ENCODE measurements at places on chromosomes 5 and 9.
A peak's percentile ranks its signal among the peaks of the same experiment; 100 is the strongest.

GRCh38 chr9:77455312-77455927 is 192.7 kb downstream of the GNA14 start:
- no peak for DNase-seq

- DNase-seq: no peak
Measured at GRCh38 chr5:17828681-17829080, 194.4 kb downstream of the TAF11L14 start.

GRCh38 chr9:134054891-134055811 is 12.7 kb downstream of the BRD3 start:
- no peak for DNase-seq

- no peak for DNase-seq
Measured at GRCh38 chr5:50559955-50560354, 106.5 kb upstream of the PARP8 start.

DNA sequence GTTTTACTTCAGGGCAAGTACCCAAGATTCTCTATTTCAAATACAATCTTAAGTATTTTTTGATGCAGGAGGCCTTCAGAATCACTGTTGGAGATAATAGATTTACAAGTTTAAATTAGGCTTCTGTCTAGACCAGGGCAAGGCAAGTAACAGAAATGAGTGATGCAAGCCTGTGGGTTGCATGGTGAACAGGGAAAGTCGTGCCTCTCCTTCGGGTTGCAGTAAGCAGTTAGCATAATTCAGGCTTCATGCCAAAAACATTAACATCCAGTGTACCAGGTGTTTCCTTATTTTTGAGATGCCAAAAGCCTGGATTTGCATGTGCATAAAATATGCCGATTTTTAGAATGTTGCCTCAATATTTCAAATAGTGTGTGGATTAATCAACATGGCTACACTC is 369.0 kb downstream of the CAAP1 start:
- DNase-seq: no peak

- peak; percentile 10 for DNase-seq
Measured at GRCh38 chr5:5584236-5584745, 161.8 kb downstream of the ICE1 start.

DNA sequence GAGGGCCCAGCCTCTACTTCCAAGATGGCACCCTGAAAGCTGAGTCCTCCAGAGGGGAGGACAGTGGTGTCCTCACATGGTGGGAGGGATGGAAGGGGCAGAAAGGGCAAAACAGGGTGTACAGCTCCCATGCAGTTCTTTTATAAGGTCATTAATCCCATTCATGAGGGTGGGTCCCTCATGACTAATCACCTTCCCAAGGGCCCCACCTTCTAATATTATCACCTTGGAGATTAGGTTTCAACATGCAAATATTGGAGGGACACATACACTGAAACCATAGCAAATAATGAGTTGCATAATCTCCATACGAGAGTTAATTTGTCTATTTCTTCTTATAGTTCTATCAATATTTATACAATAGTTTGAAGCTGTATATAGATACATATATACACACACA is 5.8 kb upstream of the ZBTB43 start:
- DNase-seq: no peak

- DNase-seq: no peak
Measured at GRCh38 chr9:112774006-112774996, 23.7 kb downstream of the SNX30 start.

DNA sequence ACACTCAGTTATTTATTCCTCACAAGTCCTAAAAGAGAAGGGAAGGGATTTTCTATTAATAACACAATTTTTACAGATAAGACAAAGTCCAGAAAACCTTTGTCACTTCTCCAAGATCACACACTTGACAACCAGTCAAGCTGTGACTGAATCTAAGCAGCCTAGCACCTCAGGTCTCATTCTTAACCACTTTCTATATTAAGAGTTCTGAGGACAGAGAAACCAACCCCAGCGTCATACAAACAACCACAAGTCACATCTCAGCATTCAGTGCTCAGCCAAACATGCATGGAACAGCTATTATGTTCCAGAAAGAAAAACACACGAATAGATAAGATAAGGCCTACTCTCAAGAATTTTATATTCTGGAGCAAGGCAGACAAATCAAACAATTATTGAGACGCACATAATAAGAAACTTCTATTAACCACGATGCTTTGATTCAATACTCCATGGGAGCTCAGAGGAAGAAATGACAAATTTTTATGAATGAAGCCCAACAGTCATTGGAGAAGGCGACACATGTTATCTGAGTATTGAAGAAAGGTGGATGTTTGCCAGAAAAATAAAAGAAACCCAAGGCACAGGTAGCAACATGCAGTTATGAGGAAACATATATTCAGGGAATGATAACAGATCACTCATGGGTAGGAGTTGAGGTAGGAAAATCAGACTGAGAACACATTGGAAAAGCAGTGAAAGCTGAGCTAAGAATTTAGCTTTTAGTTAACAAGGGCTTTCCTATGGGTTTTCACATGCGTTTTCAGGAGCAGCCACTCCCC is 113.1 kb downstream of the HTR4 start:
- DNase-seq: no peak

- DNase-seq: no peak
Measured at GRCh38 chr5:175733017-175733416, 75.1 kb downstream of the HRH2 start.

DNA sequence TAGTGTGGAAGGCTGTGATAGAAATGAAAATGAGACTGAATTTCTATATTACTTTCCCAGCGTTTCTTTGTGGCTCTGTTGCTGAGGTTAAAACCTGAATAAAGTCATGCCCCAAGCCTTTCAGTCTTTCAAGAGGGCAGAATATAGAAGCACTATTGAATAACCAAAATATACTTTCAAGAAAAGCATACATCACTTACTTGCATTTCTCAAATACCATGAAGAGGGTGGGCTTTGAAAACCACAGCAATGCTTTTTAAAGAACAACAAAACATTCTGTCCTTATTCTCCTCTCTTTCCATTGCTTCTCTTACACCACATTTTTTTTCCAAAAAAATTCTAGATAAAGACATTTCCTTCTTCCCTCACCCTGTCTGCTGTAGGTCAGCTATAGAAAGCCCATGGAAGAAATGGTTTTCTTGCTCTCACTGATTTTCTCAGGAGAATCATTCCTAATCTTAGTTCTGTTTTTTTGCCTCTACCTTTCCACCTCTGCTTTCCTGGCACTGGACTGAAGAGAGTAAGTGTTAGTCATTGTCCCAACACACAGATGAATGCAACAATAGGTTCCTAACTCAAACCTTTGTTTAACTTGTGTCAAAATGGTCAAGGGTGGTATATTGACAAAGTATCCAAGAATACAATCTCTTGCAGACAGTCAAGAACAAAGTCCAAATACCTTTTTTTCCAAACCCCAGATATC is 51.6 kb downstream of the NUDT12 start:
- no peak for DNase-seq

- no peak for DNase-seq
Measured at GRCh38 chr5:125244531-125244930, 498.1 kb upstream of the ZNF608 start.

DNA sequence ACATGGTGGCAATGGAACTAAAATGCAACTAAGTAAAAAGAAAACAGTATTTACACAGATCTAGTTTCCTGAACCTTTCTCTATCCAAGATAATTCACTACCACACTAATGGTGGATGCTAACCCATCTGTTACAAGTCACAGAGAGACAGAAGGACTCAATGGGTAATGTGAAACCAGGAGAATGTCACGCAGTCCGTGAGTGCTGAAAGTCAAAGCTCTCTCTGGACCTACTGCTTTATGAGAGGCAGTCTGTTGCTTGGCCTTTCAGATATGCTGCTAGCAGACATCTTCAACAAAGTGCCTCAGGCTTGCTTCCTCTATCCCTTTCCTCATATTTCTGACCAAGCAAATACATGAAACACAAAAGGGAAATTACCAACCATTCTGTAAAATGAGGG is 69.0 kb upstream of the GLRX start:
- no peak for DNase-seq

DNA sequence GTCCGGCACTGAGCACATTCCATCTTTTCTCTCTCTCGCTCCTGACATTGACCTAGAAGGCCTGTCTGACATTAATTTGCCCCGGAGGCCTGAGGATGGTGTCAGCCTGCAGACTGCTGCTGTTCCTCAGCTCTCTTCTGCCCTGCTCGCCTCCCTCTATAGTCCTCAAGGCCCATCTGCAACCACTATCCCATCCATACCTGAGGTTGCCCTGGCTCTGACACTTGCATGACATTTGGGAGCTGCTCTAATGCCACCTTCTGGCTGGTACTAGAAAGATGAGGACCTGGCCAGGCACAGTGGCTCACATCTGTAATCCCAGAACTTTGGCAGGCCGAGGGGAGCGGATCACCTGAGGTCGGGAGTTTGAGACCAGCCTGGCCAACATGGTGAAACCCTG is 38.6 kb upstream of the GGTA1 start:
- DNase-seq: no peak

GRCh38 chr9:82490019-82490499 is 501.5 kb downstream of the SPATA31D1 start:
- no peak for DNase-seq

- no peak for DNase-seq
Measured at GRCh38 chr5:146390469-146390868, 51.8 kb downstream of the POU4F3 start.

GRCh38 chr5:110896901-110897300 is 158.1 kb downstream of the SLC25A46 start:
- DNase-seq: no peak

- no peak for DNase-seq
Measured at GRCh38 chr9:38134611-38135237, 65.7 kb upstream of the SHB start.

GRCh38 chr9:78288214-78288892 is 8.6 kb upstream of the PSAT1 start:
- DNase-seq: no peak

DNA sequence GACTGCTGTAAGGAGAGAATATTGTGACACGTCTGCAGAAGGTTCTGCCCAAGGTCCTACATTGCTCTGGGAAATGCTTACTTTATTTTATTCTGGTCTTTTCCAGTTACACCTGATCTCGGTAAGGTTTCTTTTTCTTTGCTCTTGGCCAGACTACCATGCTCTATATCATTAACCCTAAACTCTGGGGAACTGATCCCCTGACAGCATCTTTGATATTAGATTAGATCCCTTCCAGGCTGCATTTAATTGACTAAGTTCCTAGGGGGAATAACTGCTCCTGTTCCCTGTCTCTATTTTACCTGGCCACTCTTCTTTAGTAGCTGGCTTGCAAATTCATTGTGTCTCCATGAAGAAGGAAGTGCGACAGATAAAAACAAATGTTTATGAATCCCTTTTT is 243.5 kb downstream of the MAT2B start:
- no peak for DNase-seq

- no peak for DNase-seq
Measured at GRCh38 chr9:129365196-129365595, 187.1 kb upstream of the IER5L start.

GRCh38 chr5:136197462-136198142 is 4.6 kb upstream of the SMIM32 start:
- no peak for DNase-seq

GRCh38 chr9:109050444-109050843 is 37.1 kb upstream of the CTNNAL1 start:
- no peak for DNase-seq

DNA sequence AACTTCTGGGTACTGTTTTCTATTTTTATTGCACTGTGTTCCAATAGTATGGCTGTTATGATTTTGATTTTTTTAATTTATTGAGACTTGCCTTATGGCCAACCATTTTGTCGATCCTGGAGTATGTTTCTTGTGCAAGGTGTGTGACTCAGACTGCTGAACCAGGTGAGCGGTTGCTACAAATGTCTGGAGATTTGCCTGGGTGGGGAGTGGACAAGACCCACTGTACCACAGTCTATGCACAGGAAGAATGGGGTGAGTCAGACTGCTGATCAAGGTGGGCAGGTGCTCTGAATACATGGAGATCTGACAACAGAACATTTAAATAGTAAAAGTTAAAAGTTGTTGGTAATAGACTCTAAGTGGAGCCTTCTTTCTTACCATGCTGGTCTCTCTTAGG is 609.2 kb downstream of the CSNK1G3 start:
- DNase-seq: no peak

DNA sequence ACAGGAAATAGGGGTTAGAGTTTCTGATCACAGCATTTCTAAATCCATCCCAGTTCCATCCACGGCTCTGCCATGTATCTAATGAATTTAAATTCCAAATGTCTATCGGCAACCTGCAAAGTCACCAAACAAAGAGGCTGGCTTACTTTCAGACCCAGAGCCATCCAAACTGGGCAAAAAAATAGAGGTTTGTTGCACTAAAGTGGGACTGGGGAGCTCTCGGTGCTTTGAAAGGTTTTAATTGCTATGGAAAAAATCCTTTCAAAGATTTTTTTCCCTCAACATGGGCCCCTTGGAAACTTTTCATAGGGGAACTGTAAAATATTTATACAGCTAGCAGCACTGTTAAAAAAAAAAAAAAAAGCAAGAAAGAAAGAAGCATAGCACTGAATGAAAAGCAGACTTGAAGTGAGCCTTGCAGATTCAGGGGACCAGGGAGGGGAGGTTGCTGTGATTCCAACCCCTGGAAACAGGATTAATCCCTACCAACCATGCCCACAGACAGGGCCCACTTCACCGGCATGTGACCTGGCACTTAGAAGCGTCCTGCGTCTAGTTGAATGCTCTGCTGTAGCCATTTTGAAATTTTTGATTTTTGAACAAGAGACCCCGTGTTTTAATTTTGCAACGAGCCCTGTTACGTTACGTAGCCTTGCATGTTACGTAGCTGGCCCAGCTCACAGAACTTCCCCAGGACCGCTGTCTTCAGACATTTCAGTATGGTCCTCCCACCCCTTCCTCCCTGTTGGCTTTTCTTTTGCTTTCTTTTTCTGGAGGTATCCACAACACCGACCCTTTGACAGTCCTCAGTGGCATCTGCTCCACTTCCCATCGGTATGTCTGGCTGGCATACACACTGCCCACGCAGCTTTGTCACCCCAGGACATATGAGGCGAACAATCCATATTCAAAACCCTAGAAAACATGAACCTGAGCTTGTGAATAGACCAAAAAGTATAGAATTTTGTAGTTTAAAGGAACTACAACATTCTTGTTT is 105.3 kb upstream of the NFIB start:
- DNase-seq: peak; percentile 12

DNA sequence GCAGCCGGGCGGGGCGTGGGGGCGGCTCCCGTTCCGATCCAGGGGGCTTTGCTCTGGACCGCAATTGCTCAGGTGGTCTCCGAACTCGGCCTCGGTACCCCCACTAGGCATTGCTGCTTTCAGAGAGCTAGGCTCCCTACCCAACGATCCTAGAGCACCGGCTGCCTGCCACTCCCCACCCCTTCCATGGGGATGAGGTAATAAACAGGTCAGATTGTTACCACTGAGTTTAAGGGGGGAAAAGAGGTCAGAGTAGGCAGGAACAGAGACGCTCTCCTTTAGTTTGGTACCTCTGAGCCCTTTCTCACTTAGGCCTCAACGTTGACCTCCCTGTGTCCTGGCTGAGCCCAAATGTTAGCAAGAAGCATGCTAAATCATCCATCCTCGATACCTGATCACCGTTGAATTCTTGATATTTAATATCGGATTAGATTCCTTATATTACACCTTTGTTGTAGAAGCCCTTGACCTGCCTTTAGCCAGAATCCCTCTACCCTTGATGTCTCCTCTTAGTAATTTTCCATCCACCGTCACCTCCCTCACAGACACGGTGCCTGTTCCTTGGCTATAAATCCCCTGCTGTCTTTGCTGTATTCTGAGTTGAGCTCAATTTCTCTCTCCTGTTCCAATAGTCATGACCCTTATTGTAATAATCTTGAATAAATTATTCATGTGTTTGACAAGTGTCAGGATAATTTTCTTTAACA is 588 bp upstream of the PLPP1 start:
- DNase-seq: peak; percentile 43

- DNase-seq: no peak
Measured at GRCh38 chr9:98665501-98665900, 43.2 kb downstream of the GABBR2 start.

GRCh38 chr5:1808439-1808838 is 7.2 kb downstream of the NDUFS6 start:
- DNase-seq: no peak
